ENCODE measurements at places on chromosomes 5 and 9. TPM values are rescaled to one million over a fixed set of nuclear protein-coding genes. Genes with fewer than 3 reads are reported as not detected.

- no peak for DNase-seq
These were observed 99.8 kb downstream of the NNT start for GRCh38 chr5:43702815-43703214.

DNA sequence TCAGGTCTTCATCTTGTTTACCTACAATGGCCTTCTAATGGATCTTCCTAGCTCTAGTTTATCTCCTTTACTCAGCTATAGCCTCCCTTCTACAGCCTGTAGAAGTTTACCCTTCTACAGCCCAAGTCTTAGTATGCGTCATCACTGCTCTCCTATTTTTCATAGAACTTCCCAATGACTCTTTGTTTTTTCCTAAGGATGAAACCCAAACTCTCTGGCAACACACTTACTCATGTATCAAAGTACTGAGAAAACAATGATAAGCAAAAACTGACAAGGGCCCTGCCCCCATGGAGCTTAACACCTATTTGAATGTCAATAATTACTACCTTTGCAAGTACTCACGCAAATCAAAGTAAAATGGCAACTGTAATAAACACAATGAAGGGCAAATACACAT is 33.7 kb downstream of the LEAP2 start:
- DNase-seq = no peak

PCDHB10 gene
- total RNA-seq = 1.4 TPM

DNA sequence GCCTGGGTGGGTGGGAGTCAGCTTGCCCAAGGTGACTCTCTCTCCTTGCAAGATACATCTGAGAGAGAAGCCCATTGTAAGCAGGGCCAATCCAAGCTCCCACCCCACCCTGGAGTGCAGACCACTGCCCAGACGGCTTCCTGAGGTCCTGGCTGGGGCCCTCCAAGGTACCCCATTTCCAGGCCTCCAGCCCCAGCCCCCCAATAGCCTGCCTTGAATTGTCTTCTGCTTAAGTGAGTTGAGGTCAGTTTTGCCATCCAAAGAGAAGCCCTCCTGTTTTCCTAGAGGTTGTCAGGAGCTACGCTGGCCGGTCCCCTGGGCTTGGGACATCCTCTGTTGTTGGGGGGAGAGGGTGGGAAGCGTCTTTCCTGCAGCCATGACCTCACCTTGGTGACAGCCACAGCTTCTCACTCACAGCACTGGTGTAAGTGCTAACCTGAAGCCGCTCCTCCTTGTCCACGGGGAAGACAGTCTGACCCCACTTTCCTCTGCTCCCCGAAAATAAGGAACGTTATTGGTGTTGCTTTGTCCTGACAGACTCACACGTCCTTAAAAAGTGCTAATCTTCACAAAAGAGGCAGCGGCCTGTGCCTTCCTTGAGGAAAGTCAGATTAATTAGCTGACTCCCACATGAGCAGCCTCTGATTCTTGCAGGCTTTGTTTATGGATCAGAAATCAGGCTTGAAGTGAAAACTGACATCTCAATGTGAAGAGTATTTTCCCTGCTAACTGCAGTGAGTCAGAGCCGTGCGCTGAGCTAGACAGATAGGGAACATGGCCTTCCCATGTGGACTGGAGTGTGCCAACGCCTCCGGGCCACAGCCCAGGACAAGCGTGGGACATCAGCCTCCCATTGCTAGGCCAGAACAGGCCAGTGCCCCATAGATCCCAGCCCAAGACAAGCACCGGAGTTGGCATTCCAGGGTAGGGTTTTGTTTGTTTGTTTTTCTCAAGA is 52.3 kb downstream of the ADAMTS2 start:
- DNase-seq = no peak

GRCh38 chr5:90632791-90633190 is 74.2 kb downstream of the ADGRV1 start:
- DNase-seq = no peak

- no peak for DNase-seq
These were observed 12.5 kb upstream of the BTF3 start for GRCh38 chr5:73485715-73486114.

GRCh38 chr5:143309661-143310431 is 93.6 kb downstream of the NR3C1 start:
- no peak for DNase-seq

FBXO38 gene
- total RNA-seq = 45.4 TPM

OSTF1 gene
- 69.7 TPM for total RNA-seq

DNA sequence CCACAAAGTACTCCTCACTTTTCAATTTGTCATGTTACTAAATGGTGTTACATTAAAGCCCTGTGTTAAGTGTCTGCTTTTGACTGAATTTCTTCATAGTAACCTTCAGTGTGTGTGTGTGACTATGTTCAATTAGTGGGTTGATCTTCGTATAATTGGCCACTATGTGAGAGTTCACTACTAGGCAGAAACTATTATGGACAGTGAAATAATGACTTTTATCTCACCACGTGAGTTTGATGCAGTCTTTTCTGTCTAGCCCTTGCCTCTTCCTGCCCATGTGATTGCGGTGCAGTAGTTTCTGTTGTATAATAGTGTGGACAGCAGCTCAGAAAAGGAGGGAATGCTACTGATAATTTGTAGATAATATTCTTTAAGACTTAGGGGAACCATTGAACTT is 1.8 kb upstream of the MAML1 start:
- DNase-seq = no peak

SPINK6 gene
- total RNA-seq = not detected

- no peak for DNase-seq
These were observed 164.3 kb downstream of the SLC24A2 start for GRCh38 chr9:19624519-19624918.

TMEFF1 gene
- 0.42 TPM for total RNA-seq

GRCh38 chr9:14769230-14769571 is 46.7 kb upstream of the CER1 start:
- DNase-seq = no peak

PCDHB11 gene
- total RNA-seq = 2.0 TPM

PCDHGA10 gene
- total RNA-seq = 4.2 TPM

SAXO1 gene
- total RNA-seq = not detected

DNA sequence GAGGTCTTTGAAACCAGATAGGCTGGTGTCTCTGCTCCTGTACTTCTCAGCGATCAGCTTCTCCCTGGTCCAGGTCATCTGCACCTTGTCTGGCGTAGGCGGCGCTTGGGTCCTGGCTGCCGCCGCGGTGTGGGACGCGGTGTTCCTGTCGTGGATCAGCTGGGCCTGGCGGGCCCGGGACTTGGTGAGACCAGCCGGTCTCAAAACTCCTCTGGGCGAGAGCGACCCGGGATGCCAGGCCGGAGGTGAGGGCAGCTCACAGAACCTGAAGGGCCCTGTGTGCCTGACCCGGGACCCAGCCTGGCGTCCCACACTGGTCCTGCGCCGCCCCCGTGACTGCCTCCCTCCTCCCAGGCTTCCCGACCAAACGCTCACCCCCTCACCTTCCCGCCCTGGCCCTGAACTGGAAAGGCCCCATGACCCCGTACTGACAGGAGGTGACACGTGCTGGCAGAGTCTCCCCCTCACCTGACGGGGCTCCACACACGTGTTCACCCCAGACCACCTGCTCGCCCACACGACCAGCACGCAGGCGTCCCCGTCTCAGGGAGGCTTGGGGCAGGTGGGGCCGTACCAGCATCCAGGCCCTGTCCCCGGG is 49.0 kb downstream of the NKD2 start:
- no peak for DNase-seq

DNA sequence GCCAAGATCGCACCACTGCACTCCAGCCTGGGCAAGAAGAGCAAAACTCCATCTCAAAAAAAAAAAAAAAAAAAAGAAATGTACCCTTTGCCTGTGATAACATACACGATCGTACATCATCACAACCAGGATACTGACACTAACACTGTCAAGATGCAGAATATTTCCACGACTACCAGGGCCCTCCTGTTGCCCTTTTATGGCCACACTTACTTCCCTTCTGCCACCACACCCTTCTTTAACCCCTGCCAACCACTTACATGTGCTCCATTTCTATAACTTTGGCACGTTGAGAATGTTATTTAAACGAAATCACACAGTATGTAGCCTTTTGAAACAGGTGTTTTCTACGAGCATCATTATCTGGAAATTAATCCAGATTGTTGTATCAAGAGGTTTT is 69.0 kb upstream of the OTULINL start:
- DNase-seq = no peak

GRCh38 chr9:132739710-132740310 is 69.5 kb downstream of the GTF3C4 start:
- no peak for DNase-seq

DNA sequence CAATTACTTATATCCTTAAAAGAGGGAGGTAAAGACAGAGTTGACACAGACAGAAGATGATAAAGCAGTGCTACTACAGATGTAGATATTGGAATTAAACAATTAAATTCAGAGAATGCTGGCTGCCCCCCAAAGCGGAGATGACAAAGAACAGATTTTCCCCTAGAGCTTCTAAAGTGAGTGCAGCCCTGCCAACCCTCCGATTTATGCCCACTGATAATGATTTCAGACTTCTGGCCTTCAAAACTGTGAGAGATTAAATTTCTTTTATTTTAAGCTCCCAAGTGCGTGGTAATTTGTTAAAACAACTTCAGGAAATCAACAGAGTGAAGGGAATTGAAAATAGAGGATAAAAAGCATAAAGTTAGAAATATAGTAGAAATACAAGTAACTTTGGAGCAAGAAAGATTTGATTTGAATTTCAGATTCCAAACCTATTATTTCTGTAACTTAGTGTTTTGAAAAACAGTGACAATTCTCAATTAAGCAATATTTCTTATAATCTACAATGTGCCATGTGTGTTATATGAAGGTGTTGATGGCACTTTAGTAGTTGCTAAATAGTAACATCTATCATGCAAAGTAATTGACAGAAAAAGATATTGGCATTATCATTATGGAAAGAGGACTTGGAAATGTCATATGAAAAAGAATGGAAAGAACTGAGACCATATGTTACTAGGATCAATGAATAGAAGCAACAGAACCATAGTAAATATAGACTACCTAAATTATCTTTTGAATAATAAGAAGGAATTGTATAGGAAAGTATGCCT is 946.4 kb upstream of the PTPRD start:
- DNase-seq = no peak

SLC6A3 gene
- total RNA-seq = not detected

ASS1 gene
- 304 TPM for total RNA-seq

DNA sequence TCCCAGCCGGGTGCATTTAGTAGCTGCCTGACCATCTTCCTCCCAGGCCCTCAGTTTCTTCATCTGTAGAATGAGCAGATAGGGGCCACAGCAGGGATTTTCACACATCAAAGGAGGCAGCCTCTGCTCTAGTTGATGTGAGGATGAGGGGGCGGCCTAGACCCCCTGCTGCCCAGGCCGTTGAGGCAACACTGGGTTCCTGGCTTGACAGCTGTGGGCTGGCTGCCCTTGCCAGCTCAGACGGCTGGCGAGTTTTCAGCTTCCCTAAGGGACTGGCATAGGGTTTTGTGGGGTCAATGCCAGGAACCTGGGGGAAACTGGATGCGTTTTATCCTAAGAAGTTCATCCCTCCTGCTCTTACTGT is 49.6 kb downstream of the NDST1 start:
- DNase-seq = no peak

GRCh38 chr9:95626885-95627558 is 110.3 kb upstream of the PTCH1 start:
- DNase-seq = no peak

DNA sequence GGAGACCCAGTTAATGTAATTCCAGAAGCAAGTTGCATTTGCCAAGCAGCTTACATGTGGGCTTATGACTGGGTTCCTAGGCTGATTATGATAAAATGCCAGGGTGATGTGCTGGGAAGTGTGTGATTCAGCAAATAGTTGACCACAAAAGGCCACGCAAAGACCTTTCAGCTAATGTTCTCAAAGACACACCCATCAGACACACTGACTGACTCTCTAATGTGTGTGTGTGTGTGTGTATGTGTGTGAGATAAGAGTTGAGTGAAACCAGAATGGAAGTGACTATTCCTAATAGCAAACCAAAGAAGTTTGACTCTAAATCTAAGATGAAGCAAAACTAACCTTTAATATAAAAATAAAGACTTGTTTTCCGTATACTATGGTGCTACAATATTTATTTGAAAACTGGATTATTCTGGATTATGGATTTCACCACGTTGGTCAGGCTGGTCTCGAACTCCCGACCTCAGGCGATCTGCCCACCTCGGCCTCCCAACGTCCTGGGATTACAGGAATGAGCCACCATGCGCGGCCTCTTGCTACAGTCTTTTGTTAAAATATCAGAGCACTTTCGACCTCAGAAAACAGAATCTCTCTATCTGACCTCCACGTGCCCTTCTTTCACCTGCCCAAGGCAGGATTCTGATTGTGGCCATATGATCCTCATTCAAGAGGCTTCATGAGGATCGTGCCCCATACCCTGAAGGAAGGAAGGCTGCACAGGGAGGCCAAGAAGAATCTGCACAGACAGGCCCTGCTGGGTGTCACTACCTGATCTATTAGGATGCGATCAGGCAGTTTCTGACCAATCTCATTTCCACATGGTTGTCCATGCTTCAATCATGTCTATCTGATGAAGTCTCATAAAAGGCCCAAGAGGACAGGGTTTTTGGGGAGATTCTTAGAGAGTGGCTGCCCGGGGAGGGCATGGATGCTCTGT is 75.6 kb downstream of the USP20 start:
- no peak for DNase-seq

GRCh38 chr5:138011991-138012390 is 20.9 kb downstream of the FAM13B start:
- no peak for DNase-seq

FIBCD1 gene
- total RNA-seq = not detected

PCDHA4 gene
- 0.32 TPM for total RNA-seq

DOCK2 gene
- total RNA-seq = 49.4 TPM

Data from mesenteric fat pad (tissue), 1 donor.